ENCODE measurements at places on chromosomes 3 and 15.

- DNase-seq: no peak
Observed at GRCh38 chr15:48392356-48392755, 61.1 kb downstream of the DUT start.

DNA sequence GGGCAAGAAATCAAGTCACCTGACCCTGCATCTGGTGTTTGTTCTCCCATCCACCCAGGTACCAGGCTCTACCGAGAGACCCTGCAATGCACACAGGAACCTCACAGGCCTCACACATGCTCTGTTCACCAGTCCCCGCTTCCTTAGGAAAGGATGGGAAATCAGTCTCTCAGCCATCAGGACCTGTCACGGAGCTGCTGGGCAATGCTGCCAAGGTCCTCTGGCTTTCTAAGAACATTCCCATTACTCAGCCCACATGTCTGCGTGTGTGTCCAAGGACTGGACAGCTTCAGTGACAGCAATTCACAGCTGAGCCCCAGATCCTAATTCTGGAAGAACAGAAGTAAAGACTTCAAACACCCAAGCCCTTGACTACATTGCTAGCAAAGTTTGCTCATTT, 6.5 kb upstream of the SRGAP3 start:
- no peak for DNase-seq

- DNase-seq: no peak
Observed at GRCh38 chr3:99764377-99764776, 53.3 kb upstream of the CMSS1 start.

DNA sequence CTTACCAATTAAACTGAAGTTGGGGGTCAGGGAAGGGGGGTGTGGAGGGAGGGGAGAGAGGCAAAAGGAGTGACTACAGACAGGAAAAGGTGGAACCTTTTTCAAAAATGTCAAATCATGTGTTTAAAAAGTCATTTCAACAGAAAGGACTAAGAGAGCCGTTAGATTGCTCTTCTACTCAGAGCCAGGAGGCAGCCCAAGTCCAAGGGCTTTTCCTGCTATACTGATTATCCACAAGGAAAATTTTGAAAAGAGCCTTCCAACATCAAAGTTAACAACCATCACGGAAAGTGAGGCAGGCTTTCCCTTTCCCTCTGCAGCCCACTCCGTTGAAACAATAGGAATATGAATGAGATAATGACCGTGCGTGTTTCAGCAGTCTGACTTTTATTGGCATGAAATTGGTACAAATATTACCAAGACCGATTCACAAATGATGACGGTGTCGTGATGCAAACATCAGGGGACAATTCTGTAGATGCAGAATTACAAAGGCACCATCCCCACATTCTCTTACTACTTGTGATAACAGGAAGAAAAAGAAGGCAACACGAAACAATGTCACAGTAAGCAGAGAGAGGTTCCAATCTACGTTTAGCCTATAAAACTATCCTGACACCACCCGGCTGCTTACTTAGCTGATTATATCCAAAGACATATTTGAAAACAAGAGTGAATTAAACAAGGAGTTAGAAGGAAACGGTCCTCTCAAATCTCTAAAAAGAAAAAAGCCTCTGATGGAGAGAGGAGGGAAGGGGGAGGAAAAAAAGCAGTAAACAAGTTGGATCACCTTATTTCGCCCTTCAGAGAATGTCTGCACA, 453.7 kb downstream of the FOXP1 start:
- DNase-seq: no peak

DNA sequence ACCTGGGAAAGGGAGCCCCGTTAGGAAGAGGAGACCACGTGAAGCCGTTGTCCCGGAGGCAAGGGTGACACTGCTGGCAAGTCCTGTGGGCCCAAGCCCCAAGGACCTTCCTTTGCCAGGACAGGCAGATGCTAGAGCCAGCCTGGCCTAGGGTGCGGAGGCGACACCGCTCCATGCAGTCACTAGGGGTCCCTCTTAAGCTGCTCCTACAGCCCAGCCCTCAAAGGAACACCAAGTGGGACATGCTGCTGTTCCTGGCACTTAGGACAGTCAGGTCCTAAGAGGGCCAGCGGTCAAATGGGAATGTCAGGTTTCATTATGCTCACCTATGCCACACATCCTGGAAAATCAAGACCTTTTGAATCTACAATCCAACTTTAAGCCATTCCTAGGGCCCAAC, 59.7 kb downstream of the RPN1 start:
- DNase-seq: peak; percentile 14

DNA sequence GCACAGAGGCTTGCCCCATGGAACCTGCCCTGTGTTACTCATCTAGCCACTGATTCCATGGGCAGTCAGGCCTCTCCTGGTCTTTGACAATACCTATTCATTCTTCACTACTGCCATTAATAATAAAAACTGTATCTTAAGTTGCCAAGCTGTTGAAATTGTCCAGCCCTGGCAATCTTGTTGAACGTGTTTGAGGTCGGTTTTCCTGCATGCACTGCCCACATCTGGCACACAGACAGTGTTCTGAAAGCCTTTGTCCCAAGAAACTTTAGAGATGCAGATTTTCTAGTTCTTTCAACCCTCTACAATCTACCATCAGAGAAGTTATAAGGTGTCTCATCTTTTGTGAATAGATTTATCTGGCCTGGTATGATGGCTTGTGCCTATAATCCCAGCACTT, 567.2 kb upstream of the NECTIN3 start:
- no peak for DNase-seq

- no peak for DNase-seq
Observed at GRCh38 chr3:50658831-50659230, 15.9 kb upstream of the DOCK3 start.

DNA sequence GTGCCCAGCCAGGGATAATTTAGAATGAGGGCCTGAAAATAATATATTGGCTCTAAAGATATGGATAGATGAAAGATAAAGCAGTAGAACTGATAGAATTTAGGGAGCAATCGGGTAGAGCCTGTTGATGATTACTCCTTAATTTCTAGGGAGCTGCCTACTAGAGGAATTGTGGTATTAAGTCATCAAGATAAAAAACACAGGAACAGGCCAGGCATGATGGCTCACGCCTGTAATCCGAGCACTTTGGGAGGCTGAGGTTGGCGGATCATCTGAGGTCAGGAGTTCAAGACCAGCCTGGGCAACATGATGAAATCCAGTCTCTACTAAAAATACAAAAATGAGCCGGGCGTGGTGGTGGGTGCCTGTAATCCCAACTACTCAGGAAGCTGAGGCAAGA, 130.4 kb downstream of the PCCB start:
- DNase-seq: peak; percentile 22

- DNase-seq: no peak
Observed at GRCh38 chr3:123112232-123112631, 45.4 kb downstream of the PDIA5 start.

DNA sequence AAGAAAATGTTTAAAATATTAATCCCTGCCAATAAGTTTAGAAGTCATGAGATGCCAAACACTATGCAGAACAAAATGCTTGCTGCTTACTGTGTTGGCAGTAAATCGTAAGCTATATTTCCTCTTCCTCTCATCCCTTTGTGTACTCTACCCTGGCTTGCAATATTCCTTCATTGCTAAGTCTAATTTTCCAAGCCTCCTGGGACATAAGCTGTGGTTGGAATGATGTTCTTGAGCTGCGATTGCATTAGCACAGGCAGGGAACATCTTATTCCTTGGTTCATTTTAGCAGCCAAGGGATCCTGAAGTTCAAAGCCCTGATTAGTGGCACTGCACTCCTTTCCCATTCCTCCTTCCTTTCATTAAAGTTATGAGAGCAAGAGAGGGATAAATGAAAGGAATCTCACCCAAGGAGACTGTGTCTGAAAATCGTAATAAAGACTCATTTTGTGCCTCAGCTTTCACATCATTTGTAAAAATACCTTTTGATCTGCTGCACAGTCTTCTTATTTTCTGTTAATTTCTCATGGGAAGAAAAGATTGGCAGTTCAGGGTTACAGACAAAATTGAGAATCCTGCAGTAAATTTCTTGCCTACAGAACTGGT, 535.2 kb downstream of the OCA2 start:
- DNase-seq: no peak

- no peak for DNase-seq
Observed at GRCh38 chr3:118137778-118138177, 896.9 kb downstream of the IGSF11 start.

- no peak for DNase-seq
Observed at GRCh38 chr15:52349052-52349700, 53.6 kb upstream of the MYO5C start.

DNA sequence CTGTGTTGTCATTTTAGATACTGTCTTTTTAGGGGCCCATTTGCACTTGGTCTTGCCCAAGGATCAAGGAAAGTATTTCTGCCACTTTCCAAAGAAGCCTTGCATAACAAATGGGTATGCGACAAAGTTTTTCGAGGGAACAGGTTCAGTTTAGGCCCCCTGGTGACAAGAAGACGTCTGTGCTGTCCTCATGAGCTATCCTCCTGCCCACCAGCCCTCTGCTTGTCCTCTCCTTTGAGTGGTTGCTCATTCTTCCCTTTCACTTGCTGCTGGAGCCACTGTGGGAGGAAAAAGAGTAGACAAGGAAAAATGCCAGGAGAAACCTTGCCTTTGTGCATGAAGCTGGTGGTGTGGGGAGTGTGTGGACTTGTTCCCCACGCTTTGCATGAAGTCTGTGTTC, 171.9 kb downstream of the CACNA2D3 start:
- DNase-seq: no peak

- DNase-seq: no peak
Observed at GRCh38 chr3:80000022-80000421, 232.2 kb upstream of the ROBO1 start.

DNA sequence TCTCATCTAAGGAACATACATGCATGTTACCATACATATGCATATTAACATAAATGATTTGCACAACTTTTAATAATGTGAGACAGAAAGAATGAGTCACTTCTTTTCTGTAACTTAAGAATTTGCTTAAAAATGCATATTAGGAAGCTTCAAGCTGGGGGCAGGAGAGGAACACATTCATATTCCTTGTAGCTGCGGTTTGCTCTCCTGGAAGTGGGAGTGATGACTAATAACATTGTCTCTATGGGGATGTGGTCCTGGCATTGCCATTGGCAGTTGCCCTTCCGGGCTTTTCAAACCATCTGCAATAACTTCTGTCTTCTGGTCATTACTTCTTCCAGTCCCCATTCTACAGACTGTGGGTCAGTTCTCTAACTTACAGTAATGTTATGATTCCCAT, 15.6 kb downstream of the CHST2 start:
- peak; percentile 97 for DNase-seq

GRCh38 chr15:92391640-92392039, 2.0 kb upstream of the ST8SIA2 start:
- no peak for DNase-seq

- DNase-seq: no peak
Observed at GRCh38 chr15:77582763-77583162, 49.9 kb downstream of the LINGO1 start.

GRCh38 chr3:150081084-150081483, 110.4 kb upstream of the PFN2 start:
- no peak for DNase-seq

GRCh38 chr3:14459384-14459783, 57.0 kb downstream of the SLC6A6 start:
- DNase-seq: no peak

GRCh38 chr15:33089878-33090757, 104.4 kb downstream of the FMN1 start:
- peak; percentile 95 for DNase-seq

DNA sequence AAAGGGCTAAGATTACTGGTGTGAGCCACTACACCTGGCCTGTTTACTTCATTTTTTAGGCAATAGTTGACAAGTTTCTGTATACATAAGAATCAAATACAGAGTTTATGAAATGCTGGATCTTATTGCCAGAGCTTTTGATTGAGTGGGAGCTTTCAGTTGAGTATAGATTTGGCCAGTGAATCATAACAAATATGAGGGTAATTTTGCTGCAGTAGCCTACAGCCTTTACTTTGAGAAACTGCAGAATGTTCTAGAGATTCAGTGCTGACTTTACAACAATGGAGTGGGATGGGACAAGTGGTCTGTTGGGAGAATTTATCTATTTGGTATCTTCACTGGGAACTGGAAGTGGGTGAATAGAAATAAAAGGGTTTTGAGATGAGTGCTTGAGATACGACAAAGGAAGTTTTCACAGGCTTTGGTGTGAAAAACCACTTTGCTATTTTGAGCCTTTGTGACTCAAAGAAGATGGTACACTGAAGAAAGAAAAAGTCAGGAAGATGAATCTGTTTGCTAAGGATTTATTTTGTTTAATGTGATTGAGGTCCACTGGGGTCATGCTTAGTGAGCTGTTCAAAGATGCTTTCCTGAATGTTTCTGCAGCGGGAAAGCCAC, 227.8 kb downstream of the UBE2E2 start:
- no peak for DNase-seq

- DNase-seq: no peak
Observed at GRCh38 chr15:69909719-69910444, 187.8 kb downstream of the TLE3 start.

DNA sequence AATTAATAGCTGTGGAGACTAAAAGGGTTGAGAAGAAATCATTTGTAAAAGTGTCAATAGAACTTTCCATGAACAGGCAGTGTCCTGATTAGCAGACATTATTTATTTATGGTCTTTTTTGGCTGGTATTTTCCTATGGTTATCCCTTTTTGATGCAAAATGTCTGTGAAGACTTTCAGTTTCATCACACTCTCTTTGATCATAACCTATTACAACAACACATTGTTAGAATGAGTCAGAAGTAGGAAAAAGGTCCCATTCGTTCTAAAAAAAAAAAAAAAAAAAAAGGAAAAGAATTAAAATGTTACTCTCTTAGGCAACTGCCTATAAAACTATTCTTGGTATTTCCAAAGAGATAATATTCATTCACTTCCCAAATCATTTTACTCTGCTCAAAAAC, 62.1 kb downstream of the SLC49A4 start:
- peak; percentile 20 for DNase-seq

DNA sequence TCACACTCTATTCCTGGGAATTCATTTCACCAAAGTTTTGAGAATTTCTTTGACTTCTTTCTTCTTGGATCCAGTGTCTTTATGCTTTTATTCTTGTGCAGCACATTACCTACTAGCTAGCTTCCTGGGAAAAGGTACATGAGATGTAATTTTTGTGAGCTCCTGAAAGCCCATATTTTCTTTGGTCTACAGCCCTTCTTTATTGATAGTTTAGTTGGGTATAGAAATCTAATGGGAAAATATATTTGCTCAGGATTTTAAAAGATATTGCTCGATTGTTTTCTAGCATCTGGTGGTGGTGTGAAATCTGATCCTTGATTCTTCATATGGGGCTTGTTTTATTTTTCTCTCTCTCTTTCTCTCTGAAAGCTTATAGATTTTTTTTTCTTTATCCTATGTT, 45.8 kb downstream of the FOXB1 start:
- DNase-seq: no peak

GRCh38 chr3:153291059-153291685, 129.1 kb downstream of the RAP2B start:
- peak; percentile 56 for DNase-seq
